ENCODE measurements at places on chromosomes 3 and 15. TPM values are rescaled to one million over a fixed set of nuclear protein-coding genes. Genes with fewer than 3 reads are reported as not detected.

GRCh38 chr15:78365917-78366316, 25.8 kb downstream of the CRABP1 start:
- no peak for DNase-seq

GRCh38 chr3:127330385-127330784, 42.5 kb upstream of the PRR20G start:
- no peak for DNase-seq

The KLHL6 gene
- 5.7 TPM for total RNA-seq

GRCh38 chr3:182921665-182922355, 58.5 kb downstream of the DCUN1D1 start:
- no peak for DNase-seq

GRCh38 chr3:98361289-98361688, 7.6 kb downstream of the OR5K4 start:
- no peak for DNase-seq

DNA sequence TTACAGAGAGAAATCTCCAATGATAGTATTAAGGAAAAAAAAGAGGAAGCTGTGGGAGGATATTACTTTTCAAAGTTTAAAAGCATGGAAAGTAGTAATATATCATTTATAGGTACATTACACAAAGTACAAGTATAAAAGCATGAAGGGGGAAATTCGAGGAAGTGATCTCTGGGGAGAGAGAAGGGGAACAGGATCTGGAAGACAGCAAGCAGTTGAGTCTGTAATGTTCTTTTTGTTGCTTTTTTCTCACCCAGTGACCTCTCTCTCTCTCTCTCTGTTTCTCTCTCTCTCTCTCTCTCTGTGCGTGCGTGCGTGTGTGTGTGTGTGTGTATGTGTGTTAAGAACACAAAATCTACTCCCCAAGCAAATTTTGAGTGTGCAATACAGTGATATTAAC, 10.2 kb downstream of the C3orf20 start:
- DNase-seq = no peak

Data from pulmonary artery endothelial cell (primary cell).